CD4-positive, alpha-beta T cell treated with Interleukin-21 for 1 hour (primary cell): ENCODE measurements at places on chromosomes 2 and 18.

DNA sequence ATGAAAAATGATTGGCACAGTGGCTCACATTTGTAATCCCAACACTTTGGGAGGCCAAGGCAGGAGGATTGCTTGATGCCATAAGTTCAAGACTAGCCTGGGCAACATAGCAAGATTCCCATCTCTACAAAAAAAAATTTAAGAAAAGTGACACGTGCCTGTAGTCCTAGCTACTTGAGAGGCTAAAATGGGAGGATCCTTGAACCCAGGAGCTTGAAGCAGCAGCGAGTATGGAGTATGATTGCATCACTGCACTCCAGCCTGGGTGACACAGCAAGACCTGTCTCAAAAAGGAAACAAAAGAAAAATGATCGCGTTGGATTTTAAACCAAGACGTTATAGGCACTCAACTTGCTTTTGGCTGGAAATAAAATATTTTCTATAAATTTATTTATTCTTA, 37.8 kb upstream of the CREB1 start:
- DNase-seq, result no peak

DNA sequence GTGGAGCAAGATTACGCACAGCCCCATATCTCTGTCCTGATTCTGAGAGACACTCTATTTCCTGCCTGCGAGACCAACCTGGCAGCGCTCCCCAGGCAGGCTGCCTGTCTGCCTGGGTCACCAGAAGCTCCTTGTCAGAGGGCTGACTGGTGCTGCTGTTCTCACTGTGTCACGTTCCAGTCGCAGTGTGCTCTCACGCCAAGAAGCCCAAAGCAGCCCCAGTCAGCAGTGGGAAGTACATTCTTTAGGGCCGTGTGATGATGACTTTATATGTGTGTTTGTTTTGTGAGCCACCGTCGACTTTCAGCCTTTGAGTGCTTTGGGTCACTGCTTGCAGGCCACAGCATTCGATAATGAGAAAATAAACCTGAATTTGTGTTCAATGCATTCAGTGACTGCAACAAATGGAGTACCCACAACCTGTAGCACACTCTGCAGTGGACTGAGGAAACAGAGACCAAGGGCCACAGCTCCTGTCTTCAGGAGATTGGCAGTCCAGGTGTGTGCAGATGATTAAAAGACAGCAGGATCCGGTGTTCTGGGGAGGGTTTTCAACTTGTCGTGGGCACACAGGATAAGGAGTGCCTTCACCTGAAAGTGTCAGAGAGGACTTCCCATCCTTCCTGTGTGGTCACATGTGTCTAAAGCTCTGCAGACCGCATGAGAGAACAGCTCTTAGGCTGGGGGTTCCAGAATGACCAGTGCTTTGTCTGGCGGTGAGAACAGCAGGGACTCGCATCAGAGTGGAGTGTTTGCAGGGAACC, 4.8 kb downstream of the TNFRSF11A start:
- DNase-seq, result peak; percentile 12

GRCh38 chr2:239758279-239758877, 266.8 kb downstream of the NDUFA10 start:
- no peak for DNase-seq

DNA sequence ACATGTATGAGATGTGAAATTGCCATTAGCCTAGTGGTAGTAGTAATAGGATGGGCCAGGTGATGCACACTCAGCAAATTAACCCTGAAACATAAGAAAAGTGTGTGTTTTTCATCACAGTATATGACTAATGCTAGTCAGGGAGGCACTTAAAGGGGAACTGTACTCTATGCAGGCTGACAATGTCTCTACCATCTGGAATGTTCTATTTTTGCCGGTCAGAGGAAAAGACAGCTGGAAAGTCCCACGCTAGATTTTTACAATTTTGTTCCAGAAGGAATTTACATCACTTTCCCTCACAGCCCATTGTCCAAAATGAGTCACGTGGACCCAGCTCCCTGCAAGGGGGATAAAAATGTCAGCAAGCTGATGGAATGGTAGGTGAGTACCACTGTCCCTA, 746.3 kb upstream of the CHAC2 start:
- DNase-seq, result no peak

DNA sequence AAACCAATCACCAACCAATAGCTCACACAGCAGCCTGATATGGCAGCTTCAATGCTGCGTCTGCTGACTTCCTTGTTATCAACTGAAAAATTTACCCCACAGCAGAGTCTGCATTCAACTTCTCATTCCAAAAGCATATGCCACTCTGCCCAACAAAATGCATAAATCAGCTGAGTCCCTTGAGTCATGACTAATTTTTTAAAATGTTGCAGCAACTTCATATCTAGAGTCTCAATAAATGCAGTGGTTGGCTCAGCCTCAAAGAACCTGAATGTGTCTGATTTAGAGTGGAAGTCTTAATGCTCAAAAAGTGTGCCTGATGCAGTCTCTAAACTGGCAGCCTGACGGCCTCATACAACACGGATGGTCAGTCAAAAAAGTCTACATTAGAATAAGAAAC, 46.5 kb downstream of the FARSB start:
- no peak for DNase-seq

- DNase-seq, result no peak
Observed at GRCh38 chr18:78607221-78607620, 372.4 kb upstream of the SALL3 start.
